ENCODE measurements at places on chromosomes 1 and 21.

- DNase-seq: no peak
These were observed 588.1 kb downstream of the KIF26B start for GRCh38 chr1:245742896-245743295.

DNA sequence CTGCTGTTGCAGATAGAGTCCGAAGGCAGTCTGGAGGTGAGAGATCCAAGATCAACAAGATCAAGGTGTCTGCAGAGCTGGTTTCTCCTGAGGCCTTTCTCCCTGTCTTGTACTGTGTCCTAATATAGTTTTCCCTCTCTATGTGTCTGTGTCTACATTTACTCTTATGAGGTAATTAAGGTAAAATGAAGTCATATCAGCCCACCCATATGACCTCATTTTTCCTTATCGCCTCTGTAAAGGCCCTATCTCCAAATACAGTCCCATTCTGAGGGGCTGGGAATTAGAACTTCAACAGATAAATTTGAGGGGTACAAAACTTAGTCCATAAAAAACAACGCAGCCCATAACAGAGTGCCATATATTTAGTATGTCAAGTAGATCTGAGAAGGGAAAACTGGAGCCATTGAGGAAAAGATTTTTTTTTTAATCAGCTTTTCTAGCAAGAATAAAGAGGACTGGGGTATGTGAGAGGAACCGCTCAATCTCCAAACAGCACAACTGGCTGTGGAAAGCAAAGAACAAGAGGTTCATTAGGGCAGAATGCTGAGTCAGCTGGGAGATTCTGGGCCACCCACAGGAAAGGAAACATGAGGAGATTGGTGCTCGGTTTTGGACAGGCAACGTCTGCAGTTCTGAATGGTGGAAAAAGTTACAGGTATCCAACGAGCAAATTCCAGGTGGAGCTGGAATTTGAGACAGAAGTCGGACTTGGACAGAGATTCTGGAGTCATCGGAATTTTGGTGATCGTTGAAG, 65.7 kb downstream of the MAP3K21 start:
- no peak for DNase-seq

DNA sequence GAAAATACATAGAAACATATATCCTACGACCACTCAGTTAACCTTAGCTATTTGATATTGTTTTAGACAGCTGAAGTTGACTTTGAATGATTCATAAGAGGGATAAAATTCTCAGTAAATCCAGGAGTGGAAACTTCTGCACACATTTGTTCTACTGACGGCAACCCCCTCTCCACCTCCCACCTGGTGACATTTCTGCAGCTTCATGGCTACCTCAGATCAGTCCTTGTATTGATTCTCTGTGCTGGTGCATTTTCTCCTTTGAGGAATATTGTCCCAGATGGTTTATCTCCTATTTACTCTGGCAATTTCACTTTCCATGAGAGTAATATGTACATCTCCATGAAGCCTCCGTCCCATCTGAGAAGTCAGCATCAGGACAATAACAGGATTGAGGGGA, 57.7 kb upstream of the COA6 start:
- no peak for DNase-seq

GRCh38 chr1:204502241-204502640, 7.6 kb upstream of the PIK3C2B start:
- DNase-seq: no peak

DNA sequence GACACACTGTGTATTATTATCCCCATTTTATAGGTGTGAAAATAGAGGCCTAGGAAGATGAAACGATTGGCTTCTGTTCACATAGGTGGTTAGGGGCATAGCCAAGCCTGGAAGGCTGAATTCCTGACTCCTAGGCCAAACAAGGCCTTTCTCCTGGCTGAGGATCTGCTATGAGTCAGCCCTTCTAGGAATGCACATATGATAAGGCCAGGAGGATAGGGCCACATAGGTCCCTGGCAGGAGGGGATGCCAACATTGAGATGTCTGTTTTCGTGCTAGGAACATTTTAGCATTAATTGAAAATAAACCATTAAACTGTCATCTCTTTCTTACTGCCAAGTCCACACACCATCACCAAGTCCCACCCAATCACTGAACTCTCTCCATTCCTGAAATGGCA, 9.2 kb downstream of the CSMD2 start:
- DNase-seq: no peak

GRCh38 chr1:151541752-151542151, 1.6 kb downstream of the TUFT1 start:
- no peak for DNase-seq

DNA sequence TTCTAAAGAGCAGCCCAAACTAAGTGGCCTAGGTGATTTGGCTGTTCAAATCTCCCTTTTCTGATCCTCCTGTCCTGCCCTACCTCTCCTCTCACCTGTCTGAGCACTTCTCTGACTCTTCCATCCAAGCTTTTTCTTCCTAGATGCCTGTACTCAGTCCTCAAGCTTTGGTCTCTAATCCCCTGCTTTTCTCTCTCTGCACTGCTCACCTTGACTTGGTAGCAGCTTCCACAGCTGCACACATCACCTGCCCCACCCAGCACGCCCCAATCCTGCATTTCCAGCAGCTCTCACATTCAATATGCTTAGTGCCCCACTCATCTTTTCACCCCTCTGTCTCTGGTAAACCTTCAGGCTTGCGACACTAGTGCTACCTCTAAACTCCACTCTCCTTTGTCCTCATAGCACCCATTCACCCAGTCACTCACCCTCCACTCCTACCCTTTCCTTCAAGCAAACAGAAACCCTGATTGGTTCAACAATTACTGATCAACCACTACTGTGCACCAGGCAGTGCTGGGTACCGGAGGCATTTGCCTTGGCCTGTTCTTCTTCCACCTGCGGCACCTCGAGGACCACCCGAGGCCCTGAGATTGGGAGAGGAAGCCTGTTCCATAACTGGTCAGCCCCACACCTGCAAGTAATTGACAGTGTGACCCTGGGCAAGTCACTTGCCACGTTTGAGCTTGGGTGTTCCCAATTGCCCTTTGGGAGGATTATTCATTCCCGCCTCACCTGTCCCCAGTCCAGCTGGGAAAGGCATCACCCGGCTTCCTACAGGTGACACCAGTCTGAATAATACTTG, 136.1 kb upstream of the EDN2 start:
- no peak for DNase-seq

DNA sequence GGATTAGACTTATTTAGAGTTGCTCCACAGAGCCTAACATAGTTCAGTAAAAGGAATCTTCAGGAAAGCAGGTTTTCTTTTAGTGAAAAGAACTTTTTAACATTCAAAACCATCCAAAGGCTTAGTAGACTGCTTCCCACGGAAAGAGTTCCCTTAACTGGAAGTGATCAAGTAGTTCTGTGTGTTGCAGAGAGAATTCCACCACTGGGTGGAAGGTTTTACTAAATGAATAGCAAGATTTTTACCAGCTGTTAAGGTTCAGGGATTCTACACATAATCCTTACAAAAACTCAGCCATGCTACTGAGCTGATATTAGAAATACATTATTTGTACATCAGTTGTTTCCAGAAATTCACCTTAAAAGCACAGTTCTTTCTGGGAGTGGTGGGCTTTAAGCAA, 119.7 kb downstream of the GDAP2 start:
- no peak for DNase-seq

- no peak for DNase-seq
These were observed 18.7 kb upstream of the IL19 start for GRCh38 chr1:206751891-206752290.

- no peak for DNase-seq
These were observed 15.7 kb upstream of the FMO3 start for GRCh38 chr1:171075041-171075440.

- no peak for DNase-seq
These were observed 72.3 kb upstream of the ACTRT2 start for GRCh38 chr1:2948751-2949680.

All from NCI-H1105 (cell line).